ENCODE measurements at places on chromosomes 11 and 22.

GRCh38 chr11:16790486-16791190 lies 52.2 kb downstream of the C11orf58 start:
- no peak for DNase-seq

GRCh38 chr11:108959105-108959761 lies 294.4 kb downstream of the DDX10 start:
- DNase-seq: no peak

DNA sequence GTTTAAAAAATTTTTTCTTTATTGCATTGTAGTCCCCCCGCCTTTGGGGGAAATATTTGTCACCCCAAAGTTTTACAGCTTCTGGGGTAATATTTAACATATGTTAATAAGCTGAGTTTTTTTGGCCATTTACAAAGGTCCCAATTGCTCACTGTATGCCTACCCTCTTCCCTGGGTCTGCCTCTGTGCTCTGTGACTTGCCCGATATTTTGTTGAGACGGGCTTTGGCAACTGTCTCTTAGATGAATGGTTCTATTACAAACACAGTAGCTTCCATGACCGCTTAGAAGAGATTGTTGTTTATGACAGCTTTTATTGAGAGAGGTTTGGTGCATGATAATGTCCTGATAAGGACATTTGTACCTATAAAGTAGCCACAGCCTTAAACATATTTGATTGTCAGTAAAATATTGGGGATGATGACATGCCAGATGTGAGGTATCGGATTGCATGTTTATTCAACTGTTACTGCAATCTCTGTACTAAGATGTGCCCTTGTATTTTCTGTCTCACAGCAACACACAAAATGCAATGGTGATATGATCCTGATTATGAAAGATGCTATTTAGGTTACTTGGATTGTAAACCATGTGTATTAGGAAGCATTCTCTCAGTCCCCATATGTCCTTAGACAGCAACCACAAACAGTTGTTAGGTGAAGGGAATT lies 103.1 kb downstream of the TEAD1 start:
- no peak for DNase-seq

DNA sequence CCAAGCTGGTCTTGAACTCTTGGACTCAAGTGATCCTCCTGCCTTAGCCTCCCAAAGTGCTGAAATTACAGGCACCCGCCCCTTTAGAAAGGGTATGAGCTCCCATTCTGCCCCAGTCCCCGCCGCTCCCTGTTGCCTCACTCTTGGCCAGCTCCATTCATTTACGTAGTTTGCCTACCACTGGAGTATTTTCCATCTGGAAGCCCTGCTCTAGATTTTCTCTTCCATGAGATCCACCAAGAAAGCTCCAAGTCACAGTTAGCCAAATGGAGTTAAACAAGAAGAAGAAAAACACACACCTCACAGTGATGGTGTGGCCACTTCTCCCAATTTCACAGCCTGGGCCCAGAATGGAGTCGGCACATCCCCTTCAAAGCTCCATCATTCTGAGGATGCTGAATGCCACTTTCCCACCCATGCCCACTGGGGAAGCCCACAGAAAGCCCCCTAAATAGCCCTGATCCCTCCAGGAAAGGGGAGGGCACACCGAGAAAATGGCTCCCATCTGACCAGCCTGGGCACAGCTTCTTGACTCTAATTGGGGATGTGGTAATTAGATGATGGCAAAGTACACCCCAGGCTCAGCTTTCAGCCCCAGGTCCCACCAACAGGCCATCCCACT lies 381.2 kb downstream of the MN1 start:
- DNase-seq: no peak

GRCh38 chr11:57516061-57516443 lies 550 bp upstream of the SLC43A1 start:
- DNase-seq: no peak

DNA sequence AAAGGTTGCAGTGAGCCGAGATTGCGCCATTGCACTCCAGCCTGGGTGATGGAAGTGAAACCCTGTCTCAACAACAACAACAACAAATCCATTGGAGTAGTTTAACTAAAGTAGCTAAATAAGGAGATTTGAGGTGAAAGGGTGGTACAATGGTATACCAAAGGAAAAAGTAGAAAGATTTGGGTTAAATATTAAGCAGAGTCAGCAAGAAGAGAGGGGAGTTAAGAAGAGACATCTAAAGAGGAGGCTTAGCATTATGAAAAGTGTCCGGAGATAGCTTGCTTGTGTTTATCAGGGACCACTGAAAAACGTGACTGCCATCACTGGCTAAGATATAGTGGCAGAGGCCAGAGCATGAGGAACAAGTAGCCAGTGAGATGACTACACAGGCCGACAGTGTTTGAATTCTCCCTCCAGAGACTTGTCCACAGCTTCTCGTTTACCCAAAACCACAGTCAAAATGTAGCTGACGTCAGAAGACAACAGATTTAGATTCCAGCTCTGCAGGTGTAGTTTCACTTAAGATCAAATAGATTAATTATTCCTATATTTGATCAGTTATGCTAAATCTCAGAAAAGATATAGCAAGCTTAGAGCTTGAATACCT lies 32.6 kb upstream of the GRK2 start:
- no peak for DNase-seq

- DNase-seq: no peak
Measured at GRCh38 chr11:128343135-128343514, 244.2 kb downstream of the ETS1 start.

GRCh38 chr11:12806113-12806512 lies 131.9 kb downstream of the TEAD1 start:
- no peak for DNase-seq

Data from CD4-positive, alpha-beta T cell treated with Interleukin-4 for 4 hours (primary cell).